ENCODE measurements at places on chromosomes 7 and 10.

GRCh38 chr10:103712146-103712545 is 143.2 kb downstream of the SH3PXD2A start:
- DNase-seq = no peak

- DNase-seq = no peak
These were observed 514.2 kb downstream of the CCSER2 start for GRCh38 chr10:84842593-84842992.

DNA sequence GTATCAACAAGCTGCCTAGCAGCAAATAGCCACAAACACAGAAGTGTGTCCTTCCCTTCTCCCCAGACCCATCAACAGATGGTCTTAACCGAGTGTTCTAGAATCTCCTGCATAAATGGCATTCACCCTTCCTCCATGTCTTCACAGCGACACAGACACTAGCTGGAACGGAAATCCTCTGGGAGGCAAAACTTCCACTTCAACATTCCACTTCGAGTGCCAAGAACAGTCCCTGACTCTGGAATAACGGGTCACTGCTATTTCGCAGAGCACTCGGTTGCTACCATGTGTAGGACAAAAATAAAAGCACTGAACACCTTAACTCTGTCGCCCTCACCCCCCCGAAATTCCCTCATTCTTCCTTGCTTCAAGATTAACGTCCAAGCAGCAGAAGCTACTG is 65.1 kb downstream of the SFMBT2 start:
- DNase-seq = no peak

GRCh38 chr10:91924212-91925021 is 847 bp downstream of the BTAF1 start:
- DNase-seq = no peak
